ENCODE measurements at places on chromosomes 16 and 17. TPM values are rescaled to one million over a fixed set of nuclear protein-coding genes. Genes with fewer than 3 reads are reported as not detected.

The MIF4GD gene
- total RNA-seq, result 21.4 TPM

The MT4 gene
- not detected for total RNA-seq

The GNG13 gene
- total RNA-seq, result not detected

The ARHGAP27 gene
- total RNA-seq, result 199 TPM

The TMC7 gene
- total RNA-seq, result 12.4 TPM

The C16orf78 gene
- total RNA-seq, result not detected

Measured in mucosa of descending colon (tissue), 3 donors.